Activated CD4-positive, alpha-beta T cell treated with anti-CD3 and anti-CD28 coated beads, Interleukin-2, amount 10 ng/mL, durations not matched to agents 24 days and 14 days (primary cell): ENCODE measurements at places on chromosomes 13 and 19.

- DNase-seq: peak; percentile 28
Observed at GRCh38 chr13:108154421-108154858, 60.9 kb downstream of the LIG4 start.

- peak; percentile 78 for DNase-seq
Observed at GRCh38 chr19:29843180-29844051, 31.6 kb downstream of the CCNE1 start.

- no peak for DNase-seq
Observed at GRCh38 chr19:33486936-33487811, 34.4 kb downstream of the PEPD start.

- no peak for DNase-seq
Observed at GRCh38 chr19:19527674-19528625, 761 bp upstream of the YJEFN3 start.

- no peak for DNase-seq
Observed at GRCh38 chr13:70253834-70254233, 145.6 kb upstream of the KLHL1 start.

DNA sequence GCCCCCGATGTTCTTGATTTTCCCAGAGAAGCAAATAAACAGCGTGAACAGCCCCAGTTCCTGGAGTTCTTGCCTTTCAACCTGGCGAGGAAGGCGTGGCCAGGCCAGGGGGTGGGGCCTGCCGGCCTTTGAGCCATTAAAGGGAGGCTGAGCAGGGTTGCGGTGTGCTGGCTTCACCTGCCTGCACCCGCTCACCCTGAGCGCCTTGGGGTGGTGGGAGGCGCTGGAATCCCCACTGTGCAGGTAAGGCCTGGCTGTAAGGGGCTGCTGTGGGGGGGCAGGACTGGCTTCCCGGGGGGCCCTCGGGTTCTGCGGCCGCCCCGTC is 2.7 kb upstream of the MISP start:
- DNase-seq: no peak

- no peak for DNase-seq
Observed at GRCh38 chr13:71350886-71351285, 516.1 kb downstream of the DACH1 start.

DNA sequence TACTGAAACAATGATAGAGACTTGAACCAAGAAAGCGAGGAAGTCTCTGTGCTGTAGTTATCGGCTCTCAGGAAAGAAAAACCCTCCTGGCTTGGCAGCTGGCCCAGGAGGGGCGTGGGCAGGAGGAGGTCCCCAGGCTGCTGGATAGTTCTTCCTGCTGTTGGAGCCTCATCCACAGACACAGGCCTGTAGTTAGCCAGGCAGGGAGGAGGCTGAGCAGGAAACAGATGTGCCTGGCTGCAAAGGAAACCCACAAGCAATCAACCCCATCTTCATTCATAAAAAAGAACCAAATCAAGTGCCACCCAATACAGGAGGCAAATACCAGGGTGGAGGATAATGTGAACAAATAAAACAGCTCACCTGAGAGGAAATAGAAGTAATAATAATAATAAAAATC is 86.2 kb downstream of the IRS2 start:
- DNase-seq: peak; percentile 44

DNA sequence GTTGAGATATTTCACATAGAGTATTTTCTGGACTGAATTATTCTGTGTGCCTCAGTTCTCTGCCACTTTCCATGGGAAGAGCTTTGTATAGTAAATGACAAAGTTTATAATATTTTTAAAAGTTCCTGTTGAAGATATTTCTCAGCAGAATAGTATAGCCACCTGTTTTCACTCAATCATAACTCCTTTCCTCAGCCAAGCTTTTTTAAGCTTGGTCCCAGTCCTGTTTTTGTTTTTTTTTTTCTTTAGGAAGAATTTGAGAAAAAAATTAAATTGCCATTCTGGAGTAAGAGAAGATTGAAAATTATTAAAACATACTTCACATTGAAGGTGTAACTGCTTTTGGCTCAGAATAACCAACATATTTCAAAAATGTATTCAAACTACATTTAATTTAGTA is 55.5 kb downstream of the ENOX1 start:
- DNase-seq: no peak

DNA sequence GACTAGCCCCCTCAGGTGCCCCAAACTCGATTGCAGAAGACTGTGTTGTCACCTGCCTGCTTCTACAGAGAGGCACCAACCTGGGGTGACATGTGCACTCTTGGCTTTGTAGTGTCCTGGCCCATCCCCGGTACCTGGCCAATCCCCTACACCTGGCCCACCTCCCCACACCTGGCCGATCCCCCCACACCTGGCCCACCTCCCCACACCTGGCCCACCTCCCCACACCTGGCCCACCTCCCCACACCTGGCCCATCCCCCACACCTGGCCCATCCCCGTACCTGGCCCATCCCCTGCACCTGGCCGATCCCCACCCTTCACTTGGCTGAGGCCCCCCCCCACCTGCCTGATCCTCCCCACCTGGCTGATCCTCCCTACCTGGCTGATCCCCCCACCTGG is 25.4 kb downstream of the ATP11A start:
- no peak for DNase-seq

GRCh38 chr13:106681536-106681935 is 113.6 kb upstream of the ARGLU1 start:
- no peak for DNase-seq

- DNase-seq: no peak
Observed at GRCh38 chr19:13206587-13206986, 56.4 kb downstream of the IER2 start.

DNA sequence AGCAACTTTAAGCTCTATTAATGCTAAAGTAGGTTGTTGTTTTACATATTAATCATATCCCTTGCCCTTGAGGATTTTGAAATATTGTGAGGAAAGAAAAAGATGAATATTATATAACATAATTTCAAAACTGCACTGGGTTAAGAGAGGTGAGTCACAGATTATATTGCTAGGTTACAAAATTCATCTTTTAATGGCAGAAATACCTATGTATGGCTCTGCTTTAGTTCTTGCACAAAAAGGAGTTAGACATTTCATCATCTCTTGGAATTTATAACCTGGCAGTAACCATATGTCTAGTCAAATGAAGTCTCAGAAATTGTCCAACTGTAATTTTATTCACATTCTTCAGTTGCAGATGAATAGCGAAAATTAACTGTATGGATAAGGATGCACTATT is 2041.1 kb downstream of the OLFM4 start:
- DNase-seq: no peak

DNA sequence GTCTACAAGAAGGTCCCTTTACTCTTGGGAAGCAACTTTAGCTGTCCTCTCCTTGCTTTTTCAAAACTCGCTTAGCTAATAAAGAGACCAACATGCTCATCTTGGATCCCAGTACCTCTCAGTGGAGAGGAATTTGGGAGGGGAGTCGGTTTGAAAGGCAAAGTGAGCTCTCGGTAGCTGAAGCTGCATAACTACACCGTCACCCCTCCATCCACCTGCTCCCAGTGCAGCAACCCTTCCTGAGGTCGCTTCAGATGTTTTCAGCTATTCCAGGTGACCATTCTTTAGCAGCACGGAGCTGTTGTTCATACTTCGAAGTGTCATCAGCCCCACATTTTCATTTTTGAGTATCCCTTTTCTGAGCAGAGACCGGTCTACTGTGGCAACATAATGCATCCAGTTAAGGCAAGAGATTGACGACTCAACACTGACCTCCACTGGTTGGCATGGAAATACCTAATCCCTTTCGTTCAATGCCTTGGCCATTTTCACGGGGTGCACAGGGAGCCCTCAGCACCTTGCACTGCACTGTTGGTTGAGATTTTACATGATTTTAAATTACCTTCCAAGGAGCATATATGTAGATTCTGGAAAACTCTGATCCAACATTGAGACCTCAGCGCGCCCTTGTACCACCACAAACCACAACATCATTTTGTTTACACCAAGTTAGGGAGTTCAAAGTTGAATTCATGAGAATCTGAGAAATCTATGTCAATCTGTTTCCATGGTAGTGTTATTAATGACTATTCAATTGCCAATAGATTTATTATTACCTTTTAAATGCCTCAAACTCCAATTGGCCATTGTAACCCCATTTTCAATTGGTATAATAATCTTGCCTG is 42.2 kb downstream of the DLEU7 start:
- DNase-seq: peak; percentile 91

GRCh38 chr13:19759669-19760068 is 23.1 kb downstream of the PSPC1 start:
- DNase-seq: no peak

GRCh38 chr19:38003438-38004185 is 96.6 kb downstream of the SIPA1L3 start:
- peak; percentile 59 for DNase-seq

- DNase-seq: no peak
Observed at GRCh38 chr19:50686310-50687032, 33.1 kb downstream of the SHANK1 start.

DNA sequence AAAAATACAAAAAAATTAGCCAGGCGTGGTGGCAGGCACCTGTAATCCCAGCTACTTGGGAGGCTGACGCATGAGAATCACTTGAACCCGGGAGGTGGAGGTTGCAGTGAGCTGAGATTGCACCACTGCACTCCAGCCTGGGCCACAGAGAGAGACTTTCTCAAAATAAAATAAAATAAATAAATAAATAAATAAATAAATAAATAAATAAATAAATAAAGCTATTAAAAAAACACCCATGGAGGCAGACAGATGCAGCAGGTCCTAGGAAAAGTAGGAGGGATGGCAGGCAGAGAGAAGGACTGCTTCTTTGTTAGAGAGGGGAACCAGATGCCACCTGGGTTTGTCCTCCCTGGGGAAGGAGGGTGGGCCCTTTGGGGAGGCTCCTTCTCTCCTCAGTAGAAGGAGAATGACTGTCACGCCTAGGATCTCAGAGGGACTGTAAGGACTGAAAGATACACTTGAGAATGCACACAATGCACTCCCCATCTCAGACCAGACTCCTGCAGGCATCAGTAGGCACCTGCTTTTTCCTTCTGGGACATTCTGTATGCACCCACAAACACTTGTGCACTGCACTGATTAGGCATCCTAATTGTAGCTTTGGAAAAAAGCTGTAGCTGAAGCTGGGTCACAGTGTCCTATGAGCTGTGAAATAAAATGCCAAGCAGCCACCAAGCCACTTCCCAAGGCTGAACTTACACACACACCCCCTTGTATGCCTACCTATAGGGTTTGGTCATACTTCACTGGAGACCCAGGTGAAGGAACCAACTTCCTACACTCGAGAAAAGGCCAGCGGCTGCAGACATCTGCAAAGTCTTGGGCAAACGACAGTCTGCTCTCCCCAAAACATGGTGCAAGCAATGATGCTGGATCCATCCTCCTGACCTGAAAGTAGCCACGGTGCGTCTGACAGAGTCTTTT is 18.9 kb upstream of the SLC35E1 start:
- no peak for DNase-seq

- peak; percentile 72 for DNase-seq
Observed at GRCh38 chr19:6464070-6464873, at the start of gene CRB3. TSS of gene CRB3 (plus strand) at chr19:6464271. CDS start at chr19:6464702, 431 bp downstream.

- DNase-seq: no peak
Observed at GRCh38 chr13:93305886-93306285, 79.3 kb downstream of the GPC6 start.

GRCh38 chr19:19268453-19269385 is 4.4 kb downstream of the TM6SF2 start:
- no peak for DNase-seq

DNA sequence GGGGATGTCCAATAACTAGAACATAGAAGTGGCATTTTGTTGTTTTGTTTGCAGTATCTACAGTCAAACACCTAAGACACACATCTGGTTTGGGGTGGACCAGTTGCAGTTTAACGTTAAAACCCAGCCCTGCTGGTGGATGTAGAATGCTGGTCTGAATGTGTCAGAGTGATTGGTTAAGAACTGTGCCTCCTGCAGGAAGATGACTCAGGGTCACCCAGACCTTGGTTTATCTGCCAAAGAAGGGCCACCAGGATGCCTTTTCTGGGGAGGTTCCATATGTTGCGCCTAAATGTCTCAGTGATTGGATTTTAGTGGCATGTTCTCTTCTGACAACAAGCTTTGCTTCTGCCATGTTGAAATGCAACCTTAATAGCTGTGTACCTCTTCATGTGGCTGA is 23.1 kb downstream of the ZNF536 start:
- DNase-seq: no peak

- DNase-seq: no peak
Observed at GRCh38 chr13:97502181-97502580, 68.2 kb downstream of the RAP2A start.

DNA sequence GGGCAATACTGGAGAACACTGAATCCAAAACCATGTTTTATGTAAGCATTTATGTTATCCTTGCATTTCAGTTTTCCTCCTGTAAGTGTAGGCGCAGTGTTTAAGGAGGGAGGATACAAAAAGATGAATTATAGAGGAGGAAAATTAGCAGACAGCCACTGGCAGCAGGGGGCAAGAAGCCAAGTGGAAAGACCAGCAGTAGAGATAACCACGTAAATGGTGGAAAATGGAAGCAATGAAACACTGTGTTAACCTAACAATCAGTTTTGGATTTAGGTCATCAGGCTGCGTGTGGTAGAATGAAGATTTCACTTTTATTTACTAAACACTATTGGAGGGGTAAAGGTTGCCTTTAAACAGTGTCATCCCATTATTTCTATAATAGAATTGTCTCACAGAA is 447.3 kb downstream of the GPC6 start:
- DNase-seq: no peak

- peak; percentile 66 for DNase-seq
Observed at GRCh38 chr19:48926909-48927308, 6.6 kb upstream of the DHDH start.

- peak; percentile 79 for DNase-seq
Observed at GRCh38 chr19:24033963-24034342, 53.0 kb upstream of the ZNF254 start.

DNA sequence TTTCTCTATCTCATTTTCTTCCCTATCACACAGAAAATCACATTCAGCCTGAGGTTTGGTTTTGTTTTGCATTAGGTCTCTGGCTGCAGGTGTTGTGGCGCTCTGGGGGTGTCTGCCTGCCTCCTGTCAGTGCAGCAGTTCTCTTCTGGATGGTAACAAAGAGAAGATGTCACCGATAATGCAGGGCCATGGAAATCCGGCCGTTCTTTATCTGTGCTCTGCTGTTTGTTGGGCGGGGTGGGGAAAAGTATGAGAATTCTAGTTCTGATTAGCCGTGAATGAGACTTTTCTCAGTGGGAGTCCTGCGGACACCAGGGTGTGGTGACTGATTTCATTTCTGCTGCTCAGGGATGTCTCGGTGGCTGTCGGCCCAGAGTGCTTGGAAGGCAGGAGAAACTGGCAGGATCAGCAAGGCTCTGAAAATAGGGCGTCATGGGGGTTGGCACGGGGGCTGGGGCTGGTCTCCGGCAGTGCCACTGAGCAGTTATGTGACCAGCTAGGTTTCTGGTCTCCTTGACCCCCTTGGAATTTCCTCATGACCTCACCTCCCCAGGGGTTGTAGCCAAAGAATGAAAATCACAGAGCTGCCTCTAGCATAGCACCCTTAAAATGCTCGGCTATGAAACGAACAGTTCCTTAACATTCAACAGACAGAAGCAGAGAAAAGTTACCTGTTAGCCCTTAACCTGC is 5.0 kb downstream of the RNF113B start:
- DNase-seq: no peak
